ENCODE measurements at places on chromosomes 12 and 14.

DNA sequence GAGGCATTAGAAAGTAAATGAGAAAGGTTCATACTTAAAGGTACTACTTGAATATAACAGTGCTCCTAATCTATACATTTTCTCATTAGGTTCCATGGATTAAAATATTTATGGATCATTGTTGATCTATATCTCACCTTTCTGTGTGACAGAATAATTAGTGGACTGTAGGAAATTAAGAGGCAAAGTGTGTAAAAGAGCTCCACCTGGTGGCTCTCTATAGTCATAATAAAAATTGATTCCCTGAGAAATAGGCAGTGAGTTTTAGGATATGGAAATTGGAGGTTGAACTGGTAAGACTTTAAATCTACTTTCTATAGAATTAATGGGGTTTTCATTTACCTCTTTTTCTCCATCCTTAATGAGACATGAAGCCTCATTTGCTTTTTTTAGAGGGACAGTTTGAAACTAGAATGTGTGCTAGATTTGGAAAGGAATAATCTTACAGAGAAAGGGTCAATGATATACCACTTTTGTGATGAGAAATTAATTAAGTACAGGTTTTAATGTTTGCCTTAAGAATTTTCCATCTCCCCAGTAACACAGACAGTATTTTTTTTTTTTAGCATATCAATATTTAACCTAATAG lies 11.8 kb upstream of the DERA start:
- DNase-seq = no peak

- no peak for DNase-seq
Measured at GRCh38 chr14:104791425-104791824, 4.1 kb downstream of the AKT1 start.

- no peak for DNase-seq
Measured at GRCh38 chr12:48788524-48788853, 400 bp downstream of the ADCY6 start.

GRCh38 chr12:26713885-26714383 lies 119.1 kb downstream of the ITPR2 start:
- no peak for DNase-seq

DNA sequence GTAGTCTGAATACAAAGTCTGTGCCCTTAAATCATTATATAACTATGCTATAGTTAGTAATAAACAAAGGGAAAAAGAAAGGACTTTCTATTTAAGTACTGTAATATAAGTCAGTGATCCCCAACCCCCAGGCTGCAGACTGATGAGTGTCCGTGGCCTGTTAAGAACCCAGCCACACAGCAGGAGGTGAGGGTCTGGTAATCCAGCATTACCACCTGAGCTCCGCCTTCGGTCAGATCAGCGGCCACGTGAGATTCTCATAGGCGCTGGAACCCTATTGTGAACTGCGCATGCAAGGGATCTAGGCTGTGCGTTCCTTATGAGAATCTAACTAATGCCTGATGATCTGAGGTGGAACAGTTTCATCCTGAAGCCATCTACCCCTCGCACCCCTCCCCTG lies 15.7 kb downstream of the NFYB start:
- no peak for DNase-seq

DNA sequence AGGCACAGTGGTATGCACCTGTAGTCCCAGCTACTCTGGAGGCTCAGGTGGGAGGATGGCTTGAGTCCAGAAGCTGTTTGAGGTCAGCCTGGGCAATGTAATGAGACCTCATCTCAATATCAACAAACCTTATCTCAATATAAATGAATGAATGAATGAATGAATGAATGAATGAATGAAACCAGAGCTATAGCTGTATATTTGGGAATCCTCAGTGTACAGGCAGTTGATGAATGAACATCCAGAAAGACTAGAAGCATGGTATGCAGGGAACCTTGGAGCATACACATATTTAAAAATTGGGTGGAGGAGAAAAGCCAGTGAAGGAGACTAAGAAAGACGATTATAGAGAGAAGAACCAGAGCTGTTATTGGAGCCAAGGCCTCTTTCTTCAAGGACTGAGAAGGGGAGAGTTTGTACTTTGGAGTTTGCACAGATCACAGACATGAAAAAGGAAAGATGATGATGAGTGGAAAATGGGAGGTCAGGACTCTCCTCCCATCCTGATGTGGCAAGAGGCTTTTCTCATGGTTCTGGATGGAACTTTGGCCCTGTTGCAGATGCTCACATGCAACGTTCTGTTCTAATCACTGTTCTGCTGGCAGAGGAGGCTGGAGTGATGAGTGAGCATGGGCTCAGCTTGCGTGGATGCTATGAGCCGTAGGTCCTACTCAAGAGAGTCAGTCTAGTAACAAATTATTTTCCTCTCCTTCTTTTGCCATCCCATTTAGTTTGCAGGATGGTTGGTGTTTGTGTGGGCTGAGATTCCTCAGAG lies 114.4 kb downstream of the PRKCH start:
- DNase-seq = no peak

DNA sequence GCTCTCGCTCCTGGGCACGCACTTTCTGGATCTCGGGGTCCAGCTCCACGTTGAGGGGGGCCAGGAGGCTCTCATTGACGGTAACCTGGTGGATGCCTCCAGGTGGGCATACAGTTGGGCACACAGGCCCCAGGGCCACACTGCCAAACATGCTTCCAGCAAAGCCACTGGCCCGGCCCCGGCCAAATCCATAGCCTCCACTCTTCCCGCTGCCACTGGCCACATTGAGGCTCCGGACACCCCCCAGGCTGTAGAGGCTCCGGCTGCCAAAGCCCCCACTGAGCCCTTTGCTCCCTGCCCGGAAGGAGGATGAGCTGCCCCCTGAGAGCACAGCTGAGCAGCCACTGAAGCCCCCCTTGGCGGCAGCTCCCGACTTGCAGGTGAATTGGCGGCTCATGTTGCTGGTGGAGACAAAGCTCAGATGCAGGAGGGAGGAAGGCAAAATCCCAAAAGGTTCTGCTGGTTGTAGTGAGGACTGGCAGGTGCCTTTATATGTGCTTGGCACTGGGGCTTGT lies at the start of gene KRT71:
TSS of gene KRT71 (minus strand) at position 465 of the 515 bp plus-strand sequence. CDS start at position 397, 68 bp downstream.
- DNase-seq = no peak

DNA sequence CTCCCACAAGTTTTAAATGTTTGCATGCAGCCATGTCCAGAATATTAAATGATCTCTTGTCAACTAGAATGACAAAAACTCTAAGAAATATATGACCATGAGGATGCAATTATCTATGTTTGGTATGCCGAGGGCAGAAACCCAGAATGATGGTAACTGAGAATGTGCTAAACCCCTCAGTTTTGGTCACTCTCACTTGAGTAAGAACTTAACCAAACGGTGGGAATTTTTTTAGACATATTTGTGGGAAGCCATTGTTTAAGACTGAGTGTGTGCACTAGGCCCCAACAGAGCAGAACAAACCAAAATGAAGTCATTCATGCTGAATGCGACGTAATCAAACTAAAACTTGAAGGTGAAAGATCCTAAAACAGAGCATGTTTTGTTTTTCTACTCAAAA lies 1927.9 kb upstream of the SEL1L start:
- DNase-seq = no peak

GRCh38 chr12:28814246-28814645 lies 334.8 kb upstream of the FAR2 start:
- DNase-seq = no peak

DNA sequence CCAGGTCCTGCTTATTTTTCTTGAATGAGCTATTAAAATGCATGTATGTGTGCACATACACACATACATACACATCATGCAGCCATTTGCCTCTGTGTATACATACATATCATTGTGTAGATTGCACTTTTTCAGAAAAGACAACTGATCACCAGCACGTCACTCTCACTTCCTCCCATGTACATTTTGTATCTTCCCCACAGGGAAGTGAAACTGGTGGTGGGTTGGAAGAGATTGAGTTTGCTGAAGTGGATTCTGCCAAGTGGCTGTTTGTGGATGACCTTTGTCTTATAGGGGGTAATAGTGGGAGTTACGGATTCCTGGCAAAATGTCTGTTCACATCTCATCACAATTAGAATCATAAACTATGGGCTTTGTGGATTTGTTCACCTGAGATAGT lies 448.6 kb downstream of the RAD51B start:
- DNase-seq = no peak

GRCh38 chr12:108666401-108666881 lies 32.7 kb upstream of the SELPLG start:
- DNase-seq = no peak

- DNase-seq = no peak
Measured at GRCh38 chr12:91273560-91273959, 90.9 kb upstream of the DCN start.

GRCh38 chr12:123271001-123271668 lies 521 bp downstream of the CDK2AP1 start:
- DNase-seq = peak; percentile 58

DNA sequence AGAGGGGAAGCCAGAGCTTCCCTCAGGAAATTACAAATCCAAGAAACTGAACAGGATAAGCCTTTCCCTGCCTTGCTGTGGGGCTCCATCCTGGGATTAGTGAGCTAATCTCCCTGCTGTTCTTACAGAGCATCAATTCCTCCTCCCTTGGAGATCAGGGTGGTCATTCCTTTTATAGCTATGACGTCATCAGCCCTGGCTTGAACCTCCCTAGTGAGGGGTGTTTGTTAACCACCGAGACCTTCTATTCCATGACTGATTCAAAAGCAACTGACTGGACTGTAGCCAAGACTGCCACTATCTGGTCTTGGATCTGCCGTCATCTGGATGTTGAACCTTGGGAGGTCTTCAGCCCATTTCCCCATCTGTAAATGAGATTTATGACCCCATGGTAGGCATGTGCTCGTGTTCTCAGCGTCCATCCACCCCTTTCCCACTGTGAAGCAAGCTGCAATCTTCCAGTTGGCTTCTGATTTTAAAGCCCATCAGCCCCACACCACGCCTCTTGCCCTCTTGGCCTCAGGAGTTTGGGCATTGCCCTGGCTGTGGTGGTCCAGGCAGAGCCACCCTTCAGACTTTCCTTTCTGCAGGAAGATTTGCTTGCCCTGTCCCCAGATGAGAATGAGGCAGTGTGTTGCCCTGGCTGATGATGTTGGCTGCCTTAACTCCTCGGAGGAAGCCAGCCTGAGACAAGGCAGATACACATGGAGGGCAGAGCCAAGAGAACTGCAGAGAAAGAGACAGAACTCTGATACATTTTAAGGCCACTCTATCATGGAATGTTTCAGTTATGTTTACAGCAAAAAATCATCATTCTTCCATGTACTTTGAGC lies 59.6 kb upstream of the ACTN1 start:
- DNase-seq = no peak

DNA sequence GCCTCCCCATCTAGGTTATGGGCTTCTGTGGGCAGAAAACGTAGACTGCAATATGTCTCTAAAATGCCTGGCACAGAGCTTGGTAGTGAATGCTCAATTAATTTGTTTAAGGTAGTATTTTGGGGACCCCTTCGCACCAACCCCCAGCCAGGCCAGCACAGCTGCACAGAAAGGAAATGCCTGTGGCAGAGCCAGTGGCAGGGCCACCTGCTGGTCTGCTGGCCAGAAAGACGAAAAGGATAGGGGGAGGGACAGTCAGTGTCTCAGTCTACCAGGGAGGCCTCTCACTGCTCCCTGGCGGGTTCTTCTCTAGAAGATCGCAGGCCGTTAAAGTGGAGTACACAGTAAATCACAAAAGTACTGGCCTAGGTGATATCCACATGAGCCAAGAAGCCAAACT lies 3.5 kb downstream of the RAB15 start:
- no peak for DNase-seq

- DNase-seq = no peak
Measured at GRCh38 chr12:103848917-103849491, 8.0 kb upstream of the NT5DC3 start.

All from activated T-helper 1 cell treated with anti-CD3 and anti-CD28 coated beads, Interleukin-2, amount 50 U/mL, for 16 hours (primary cell).